ENCODE measurements at places on chromosomes 4 and X.

DNA sequence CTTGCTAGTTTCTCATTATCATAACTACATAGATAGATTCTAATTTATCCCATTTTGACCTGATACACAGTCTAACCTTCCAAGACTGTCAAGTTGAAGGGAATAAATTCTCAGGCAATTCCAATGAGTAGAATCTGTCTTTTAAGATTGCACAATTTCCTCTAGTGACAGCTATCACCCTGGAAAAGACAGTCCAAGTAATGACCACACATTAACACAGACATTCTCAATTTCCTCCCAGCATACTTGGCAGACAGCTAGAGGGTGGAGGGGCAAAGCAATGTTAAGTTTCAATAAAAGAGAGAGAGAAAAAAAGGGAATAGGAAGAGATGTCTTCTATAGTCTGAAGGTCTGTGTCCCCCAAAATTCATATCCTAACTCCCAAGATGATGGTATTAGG lies 234.7 kb downstream of the LDB2 start:
- DNase-seq = no peak

- no peak for DNase-seq
Measured at GRCh38 chr4:185115827-185116232, 27.2 kb upstream of the SLC25A4 start.

DNA sequence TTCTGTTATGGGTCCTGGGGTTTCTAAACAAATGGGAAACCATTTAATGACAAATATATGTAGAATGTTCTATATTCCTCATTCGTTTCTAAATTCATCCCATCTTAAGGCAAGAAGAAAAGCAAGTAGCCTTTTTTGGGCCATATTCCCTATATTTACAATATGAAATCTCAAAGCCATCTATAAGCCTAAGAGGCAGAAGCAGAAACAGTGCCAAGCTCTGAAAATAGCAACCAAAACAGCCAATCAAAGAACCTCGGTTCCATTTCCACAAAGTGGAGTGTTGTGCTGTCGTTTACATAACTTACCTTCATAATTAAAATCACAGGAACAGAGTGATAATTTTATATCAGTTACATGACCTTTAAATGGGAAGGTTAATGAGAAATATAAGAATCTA lies 330.6 kb upstream of the GATB start:
- DNase-seq = no peak

- DNase-seq = no peak
Measured at GRCh38 chr4:189232274-189232673, 708.4 kb upstream of the FRG1 start.

- DNase-seq = no peak
Measured at GRCh38 chrX:13428053-13428786, 108.4 kb upstream of the ATXN3L start.

- DNase-seq = no peak
Measured at GRCh38 chrX:154733066-154733425, 17.8 kb downstream of the GAB3 start.

- no peak for DNase-seq
Measured at GRCh38 chr4:150722908-150723362, 141.0 kb downstream of the MAB21L2 start.

- no peak for DNase-seq
Measured at GRCh38 chr4:35252866-35253265, 991.4 kb downstream of the ARAP2 start.

DNA sequence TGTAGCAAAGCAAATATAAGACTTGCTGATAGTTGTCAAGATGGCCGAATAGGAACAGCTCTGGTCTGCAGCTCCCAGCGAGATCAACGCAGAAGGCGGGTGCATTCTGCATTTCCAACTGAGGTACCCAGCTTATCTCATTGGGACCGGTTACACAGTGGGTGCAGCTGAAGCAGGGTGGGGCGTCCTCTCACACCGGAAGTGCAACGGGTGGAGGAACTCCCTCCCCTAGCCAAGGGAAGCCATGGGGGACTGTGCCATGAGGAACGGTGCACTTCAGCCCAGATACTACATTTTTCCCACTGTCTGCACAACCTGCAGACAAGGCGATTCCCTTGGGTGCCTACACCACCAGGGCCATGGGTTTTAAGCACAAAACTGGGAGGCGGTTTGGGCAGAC lies 382.3 kb upstream of the EMCN start:
- no peak for DNase-seq

GRCh38 chrX:614136-614535 lies 16.5 kb upstream of the SHOX start:
- no peak for DNase-seq

DNA sequence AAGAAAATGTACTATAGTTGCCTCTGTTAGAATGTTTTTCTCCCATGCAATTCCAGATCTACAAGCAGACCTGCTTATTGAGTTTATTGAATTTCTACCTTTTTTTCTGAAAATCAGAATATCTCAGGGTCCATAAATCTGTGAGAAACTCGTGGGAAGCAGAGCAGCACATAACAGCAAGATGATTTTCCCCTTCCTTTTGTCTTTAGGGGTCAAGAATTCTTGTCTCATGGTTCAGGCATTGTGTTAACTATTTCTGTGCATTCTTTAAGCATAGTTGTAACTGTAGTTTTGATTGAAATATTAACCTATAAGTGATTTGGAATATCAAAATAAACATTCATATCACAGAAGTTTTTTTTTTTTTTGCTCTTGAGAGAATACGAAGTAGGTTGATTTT lies 11.4 kb downstream of the EDNRA start:
- no peak for DNase-seq

DNA sequence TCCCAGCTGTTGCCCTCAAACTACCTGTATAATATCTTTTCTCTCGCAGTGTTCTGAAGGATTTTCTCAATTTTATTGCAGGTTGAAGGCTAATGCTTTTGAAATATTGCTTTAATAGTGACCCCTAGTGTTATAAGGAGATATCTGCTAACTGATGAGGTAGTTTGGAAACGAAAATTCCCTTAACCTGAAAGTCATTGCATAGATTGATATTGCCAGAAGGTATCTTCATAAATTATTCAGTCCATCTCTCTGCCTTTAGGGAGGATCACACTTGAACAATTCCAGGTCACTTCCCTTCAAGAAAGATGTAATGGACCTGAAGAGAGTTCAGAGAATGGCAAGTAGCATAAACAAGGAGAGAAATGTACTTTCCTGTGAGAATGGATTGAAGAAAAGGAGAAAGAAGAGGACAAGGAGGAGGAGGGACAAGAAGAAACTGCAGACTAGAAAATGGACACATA lies 44.1 kb downstream of the TIGD4 start:
- DNase-seq = peak; percentile 40

DNA sequence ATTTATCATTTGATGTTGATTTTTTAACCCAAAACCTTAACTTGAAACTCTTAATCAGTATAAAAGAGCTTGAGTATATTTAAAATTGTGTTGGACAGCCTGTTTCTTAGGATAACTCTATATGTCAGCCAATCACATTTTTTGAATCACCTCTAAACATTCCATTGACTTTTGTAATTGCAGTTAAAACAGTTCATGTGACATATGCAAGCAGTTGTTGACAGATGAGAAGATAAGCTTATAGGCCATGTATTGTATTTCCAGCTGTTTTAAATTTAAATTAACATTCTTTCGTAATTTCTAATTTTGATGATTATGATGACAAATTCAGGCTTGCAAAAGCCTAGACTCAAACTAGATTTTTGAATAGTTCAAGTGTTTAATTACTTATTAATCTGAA lies 17.4 kb downstream of the VEGFC start:
- no peak for DNase-seq

DNA sequence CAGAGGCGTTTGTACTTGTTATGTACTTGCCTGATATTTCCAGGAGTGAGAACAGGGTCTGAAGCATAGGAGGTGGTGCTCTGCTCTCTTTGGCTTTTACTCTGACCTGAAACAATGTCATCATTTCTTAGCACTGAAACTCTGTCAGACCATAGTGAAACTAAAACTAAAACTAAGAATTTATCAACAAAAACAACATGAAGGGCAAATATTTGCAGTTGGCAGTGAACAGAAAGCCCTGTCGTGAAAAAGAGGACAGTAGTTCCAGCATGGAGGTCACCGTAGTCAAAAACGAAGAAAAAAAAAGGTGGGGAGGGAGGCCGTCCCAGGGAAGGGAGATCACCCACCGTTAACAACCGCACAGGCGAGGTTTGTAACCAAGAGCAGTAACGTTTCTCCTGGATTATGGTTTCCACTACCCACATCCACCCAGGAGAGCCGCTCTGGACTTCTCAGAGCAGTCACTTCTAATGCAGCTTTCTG lies 97.5 kb downstream of the ANK2 start:
- no peak for DNase-seq

GRCh38 chrX:18607966-18608365 lies 63.9 kb downstream of the RS1 start:
- DNase-seq = no peak

DNA sequence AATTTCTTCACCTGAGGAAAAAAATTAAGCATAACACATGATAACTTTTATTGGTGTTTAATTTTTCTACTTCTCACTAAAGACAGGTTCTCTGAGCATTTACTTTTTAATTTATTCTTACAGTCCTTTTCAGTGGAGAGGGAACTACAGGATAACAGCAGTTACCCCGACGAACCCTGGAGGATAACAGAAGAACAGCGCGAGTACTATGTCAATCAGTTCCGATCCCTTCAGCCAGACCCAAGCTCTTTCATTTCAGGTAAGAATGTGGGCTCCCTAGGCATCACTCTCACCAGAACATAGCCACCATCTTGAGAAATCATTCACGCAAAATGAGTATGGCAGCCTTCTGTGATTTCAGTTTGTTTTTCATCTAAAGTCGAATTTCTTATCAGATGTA lies 100.8 kb downstream of the REPS2 start:
- DNase-seq = no peak

DNA sequence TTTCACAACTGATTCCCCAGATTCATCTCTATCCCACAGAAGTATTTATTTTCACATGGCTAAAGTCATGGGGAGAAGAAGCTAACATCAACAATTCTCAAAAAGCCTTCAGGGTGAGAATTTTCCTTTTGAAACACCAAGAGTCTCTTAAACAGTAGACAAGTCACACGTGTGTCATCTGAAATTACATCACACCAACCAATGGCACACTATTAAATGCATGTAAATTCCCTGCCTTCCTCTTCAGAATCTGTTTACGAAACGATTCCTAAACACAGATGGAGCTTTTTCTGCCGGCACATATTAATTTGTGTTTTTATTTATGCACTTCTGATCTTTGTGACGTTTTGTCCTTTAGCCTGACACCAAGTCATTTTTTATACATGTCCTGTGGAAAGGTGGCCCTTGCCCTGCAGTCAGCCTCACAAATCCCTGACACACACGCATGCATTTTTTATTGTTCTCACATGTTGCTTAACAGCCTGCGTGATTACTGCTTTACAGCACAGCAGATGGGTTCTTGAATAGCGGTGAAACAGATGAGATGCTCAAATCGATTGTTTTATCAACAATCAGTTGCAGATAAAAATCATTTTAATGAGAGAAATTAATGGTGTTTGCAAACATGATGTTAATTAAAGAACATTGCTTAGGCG lies 735.9 kb upstream of the TENM3 start:
- no peak for DNase-seq

GRCh38 chrX:63922221-63922620 lies 137.2 kb upstream of the ARHGEF9 start:
- no peak for DNase-seq

GRCh38 chr4:146520896-146521540 lies 722 bp downstream of the SLC10A7 start:
- peak; percentile 55 for DNase-seq

- DNase-seq = no peak
Measured at GRCh38 chr4:26343038-26343398, 22.2 kb downstream of the RBPJ start.

- no peak for DNase-seq
Measured at GRCh38 chrX:9687899-9688298, 77.7 kb downstream of the GPR143 start.

GRCh38 chrX:19544693-19545305 lies 29.5 kb upstream of the MAP3K15 start:
- DNase-seq = peak; percentile 59

DNA sequence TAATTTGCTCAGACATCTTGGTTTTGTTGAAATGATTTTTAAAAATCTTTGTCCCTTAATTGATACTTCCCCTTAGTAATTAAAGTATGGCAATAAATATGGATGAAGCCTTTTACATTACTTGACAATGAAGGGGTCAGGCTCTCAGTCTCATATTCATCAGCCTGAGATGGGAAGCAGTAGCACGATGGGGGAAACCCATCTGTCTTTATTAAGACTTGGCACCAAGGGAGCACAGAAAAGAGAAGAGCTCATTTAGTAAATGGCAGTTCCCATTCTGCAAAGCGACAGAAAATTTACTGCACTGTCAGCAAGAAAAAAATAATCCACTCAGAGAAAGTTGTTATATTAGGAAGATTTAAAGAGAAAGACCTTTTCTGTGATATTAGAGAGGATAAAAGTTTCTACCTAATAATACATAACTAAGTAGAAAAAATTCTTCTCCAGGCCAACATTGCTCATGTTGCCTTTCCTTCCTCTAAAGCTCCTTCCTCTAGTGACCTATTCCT lies 7.9 kb upstream of the SERTM2 start:
- no peak for DNase-seq

DNA sequence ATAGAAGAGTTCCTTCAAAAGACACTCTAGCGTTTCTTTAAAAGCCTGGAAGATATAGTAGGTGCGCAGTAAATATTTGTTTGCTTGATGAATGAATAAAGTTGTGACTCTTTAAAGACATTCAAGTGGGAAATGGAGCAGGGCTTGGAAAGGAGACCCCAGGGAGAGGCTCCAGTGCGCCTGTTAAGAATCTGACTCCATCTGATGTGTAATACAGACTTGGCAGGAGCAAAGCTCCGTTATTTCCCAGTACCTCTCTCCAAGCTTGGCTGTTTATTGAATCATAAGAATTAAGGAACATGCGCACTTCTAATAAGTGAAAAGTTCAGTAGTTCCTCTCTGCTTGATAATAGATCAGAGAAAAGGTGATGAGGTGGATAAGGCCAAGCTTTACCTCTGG lies 18.8 kb upstream of the KLHL8 start:
- DNase-seq = no peak

- no peak for DNase-seq
Measured at GRCh38 chr4:130099105-130099504, 1003.2 kb downstream of the C4orf33 start.

DNA sequence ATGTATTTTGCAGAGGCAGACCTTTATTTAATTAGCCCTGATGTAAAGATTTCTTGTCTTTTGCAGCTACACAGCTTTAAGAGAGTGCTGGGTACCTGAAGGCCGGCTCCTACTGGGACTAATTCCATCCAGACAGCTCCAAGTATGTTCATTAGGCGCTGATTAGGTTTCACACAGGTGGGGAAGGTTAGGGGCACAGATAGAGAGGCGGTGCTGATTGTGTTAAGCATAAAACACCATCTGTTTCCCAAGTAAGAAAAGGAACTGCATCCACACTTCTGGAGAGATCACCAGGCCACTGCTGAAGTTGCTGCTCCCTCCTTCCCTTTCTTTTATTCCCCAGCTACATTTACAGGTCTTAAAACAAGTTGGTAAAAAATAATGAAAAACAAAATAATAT lies 349.5 kb downstream of the ZIC3 start:
- no peak for DNase-seq

- no peak for DNase-seq
Measured at GRCh38 chr4:77100234-77100633, 24.4 kb upstream of the CCNI start.
